ENCODE measurements at places on chromosomes 7 and 10.

DNA sequence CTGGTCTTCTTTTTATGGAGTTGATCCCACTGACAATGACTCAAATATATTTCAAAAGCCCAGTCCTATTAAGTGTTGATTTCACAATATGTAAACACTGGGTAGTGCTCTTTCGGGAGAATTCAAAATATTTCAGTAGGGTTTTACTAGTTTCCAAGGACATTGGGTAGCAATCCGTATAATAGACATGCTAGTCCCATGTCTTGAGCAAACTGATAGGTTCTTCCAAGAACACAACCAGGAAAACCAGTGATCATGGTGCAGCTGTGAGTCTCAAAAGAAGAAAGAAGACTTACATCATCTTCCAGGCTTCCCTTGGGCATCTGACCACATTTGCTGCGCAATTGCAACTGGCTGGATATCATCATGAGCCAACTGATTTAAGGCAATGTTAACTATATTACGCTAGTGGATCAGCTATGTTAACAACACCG, 59.3 kb upstream of the APBB1IP start:
- DNase-seq, result no peak

GRCh38 chr7:45882465-45882810, 5.8 kb upstream of the IGFBP1 start:
- no peak for DNase-seq

- DNase-seq, result no peak
Measured at GRCh38 chr10:3891396-3891795, 106.4 kb upstream of the KLF6 start.

DNA sequence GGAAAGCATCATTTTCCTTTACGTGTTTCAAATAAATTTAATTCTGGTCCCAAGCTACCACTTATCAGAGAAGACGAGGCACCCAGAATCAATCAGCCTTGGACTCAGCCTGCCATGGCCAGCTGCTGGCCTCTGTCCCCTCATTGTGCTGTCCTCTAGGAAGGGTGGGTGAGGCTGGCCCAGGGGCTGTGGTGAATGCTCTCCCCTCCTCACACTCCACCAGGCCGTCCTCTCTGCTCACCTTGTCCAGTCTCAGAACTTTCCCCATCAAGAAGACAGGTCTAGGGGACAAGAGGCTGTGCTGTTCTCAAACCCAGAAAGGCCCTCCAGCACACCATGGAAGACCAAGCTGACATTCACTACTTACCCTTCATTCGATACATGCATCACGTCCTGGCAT, 36.4 kb downstream of the CXCL12 start:
- no peak for DNase-seq

- DNase-seq, result peak; percentile 82
Measured at GRCh38 chr7:141362580-141363435, 188.4 kb upstream of the AGK start.

DNA sequence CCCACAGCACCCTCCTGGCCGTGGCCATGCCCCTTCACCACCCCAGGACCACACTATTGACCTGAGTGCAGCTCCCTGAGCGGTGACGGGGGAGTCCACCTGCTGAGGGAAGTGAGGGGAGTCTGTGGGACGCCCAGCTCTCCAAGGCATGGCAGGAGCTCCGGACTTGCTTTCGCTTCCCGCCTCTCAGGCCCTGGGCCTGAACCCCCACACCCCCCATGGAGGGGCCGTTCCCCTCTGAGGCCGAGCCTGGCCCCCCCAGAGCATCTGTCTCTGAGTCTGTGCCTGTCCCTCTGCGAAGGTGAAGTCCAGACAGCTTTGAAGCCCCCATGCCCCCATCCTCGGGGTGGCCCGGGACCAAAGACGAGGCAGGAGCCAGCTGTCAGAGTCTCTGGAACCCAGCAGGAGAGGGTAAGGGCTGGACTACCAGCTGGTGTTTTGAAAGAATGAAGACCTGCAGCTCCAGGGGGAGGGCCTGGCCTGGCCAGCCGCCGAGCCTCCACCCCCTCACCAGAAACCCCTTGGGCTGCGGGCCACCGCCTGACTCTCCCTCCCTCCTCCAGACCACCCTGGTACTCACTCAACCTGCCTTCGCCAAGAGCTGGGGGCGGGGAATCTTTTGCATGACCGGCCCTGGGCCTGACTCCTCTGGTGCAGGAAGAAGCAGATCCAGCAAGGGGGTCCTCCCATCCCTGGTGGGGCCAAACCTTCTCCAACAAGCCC, 114.0 kb downstream of the PDGFA start:
- DNase-seq, result no peak

GRCh38 chr7:17097668-17098297, 200.7 kb upstream of the AHR start:
- DNase-seq, result no peak

GRCh38 chr7:103437623-103438022, 8.4 kb downstream of the SLC26A5 start:
- no peak for DNase-seq

DNA sequence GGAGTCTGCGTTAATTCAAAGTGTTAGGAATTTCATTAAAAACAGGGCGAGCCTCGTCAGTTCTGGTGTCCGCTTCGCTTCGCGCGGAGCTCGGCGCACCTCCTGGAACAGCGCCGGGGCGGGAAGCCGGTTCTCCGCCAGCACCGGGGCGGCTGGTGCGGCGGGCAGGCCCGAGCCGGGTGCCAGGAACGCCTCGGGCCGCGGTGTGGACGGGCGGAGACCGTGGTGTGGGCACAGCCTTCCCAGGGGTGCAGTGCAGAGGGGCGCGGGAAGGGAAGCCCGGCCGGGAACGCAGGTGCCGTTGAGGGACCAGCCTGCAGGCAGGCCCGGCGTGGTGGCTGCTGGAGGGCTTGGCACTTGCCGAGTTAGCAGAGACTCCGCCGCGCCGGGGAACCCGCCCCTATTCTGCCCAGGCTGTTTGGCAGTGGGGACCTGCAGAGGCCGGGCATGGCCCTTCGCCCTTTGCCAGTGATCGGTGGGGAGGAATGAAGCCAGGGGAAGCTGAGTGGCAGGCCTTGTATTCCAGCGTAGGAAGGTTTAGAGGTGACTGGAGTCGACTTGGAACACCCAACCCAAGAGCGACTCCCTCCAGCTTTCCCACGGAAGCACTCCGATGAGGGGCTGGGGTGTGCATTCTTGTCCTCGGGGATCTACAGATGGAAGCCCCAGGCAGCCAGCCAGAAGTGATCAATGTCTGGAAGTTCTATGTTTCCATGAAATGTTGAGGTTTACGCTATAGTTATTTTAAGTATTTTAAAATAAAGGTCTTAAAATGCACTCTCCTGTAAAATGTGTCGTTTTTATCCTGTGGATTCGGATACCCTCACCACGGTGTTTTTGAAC, 945 bp upstream of the RHEB start:
- DNase-seq, result peak; percentile 41

DNA sequence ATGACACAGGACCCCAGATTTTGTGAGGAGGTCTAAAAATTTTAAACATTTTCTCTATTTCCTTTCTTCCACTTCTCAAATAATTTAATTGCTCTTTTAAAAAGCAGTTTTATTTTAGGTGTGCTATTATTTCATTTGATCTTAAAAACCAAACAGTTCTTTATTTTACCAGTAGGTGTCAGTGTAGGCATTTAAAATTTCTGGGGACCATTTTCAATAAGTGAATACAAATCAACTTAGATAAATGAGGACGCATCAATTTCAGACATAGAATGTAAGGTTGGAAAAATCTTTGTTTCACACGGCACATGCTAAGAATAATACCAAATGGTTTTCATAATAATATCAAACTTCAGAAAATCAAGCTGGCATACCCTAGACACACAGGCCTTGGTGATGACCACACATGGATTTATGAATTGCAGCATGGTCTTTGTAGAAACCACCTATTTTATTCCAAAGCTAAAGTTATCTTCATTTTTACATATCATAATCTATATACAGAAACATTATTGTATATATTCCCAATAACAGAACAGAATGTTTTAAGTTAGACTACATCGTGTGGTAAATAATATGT, 127.6 kb upstream of the SLC26A5 start:
- DNase-seq, result peak; percentile 55

GRCh38 chr10:79397051-79397450, 48.4 kb downstream of the ZCCHC24 start:
- DNase-seq, result no peak

DNA sequence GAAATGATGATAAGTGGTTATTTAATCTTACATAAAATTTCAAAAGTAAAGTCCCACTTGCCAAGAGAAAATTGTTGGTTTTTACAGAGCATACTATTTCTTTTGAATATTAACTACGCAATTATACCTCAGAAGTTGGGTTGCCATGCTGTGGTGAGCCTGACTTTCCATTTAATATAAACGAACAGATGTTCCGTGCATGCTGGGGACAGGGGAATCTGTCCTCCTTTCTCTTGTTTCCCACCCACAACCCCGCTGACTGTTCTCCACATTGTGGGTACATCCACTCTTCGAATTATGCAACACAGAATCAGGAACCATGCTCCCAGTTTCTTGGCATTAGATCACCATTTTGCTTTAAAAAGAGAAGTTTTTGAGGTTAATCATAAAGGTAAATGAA, 29.2 kb upstream of the RTKN2 start:
- no peak for DNase-seq

DNA sequence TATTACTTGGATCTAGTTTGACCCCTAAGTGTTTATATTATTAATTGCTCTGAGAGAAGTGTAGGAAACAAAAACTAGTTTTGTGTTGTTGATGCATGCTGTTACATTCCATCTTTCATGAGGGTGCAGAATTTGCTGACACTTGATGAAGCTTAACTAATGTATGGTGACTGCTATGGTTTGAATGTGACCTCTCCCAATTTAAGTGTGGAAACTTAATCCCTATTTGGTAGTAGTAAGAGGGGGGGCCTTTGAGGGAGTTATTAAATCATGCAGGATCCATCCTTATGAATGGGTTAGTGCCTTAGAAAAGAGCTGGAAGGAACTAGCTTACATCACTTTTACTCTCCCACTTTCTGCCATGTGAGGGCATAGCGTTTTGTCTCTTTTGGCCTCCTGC, 142.5 kb downstream of the PCLO start:
- no peak for DNase-seq

- no peak for DNase-seq
Measured at GRCh38 chr10:7533657-7534479, 123.0 kb upstream of the SFMBT2 start.

- no peak for DNase-seq
Measured at GRCh38 chr7:100022621-100023020, 7.2 kb downstream of the ZKSCAN1 start.

DNA sequence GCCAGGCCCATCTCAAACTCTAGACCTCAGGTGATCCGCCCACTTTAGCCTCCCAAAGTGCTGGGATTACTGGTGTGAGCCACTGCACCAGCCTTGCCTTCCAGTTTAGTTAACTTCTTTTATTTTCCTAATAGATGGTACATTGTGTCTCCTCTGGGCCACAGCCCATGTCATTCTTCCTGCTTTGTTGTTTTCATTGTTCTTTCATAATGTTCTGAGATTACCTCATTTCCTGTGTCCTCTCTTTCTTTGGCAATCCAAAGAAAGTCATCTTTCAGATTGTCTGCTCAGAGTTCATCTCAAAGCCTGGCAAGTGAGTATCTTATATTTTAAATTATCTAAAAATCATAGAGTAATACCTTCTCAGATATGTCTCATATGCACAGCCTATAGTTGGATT, at the start of gene OLAH:
OLAH (plus strand) TSS at position 270 of the 400 bp plus-strand sequence. CDS start 3,346 bp downstream, outside the sequence.
- DNase-seq, result no peak

GRCh38 chr10:4474829-4475228, 351.2 kb upstream of the AKR1E2 start:
- no peak for DNase-seq

DNA sequence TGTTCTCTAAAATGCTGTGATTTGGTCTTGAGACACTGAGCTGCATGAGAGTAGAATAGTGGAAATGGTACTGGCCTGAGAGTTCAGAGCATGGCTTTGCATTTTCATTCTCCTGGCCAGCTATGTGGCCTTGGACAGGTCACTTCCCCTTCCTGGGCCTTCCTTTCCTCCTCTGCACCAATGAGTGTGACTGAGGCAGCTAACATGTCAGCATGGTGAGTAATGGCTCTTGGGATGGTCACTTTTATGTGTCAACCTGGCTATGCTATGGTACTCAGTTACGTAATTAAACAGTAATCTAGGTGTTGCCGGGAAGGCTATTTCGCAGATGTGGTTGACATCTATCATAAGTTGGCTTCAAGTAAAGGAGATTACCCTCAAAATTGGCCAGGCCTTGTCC, 109.3 kb downstream of the RTKN2 start:
- no peak for DNase-seq

DNA sequence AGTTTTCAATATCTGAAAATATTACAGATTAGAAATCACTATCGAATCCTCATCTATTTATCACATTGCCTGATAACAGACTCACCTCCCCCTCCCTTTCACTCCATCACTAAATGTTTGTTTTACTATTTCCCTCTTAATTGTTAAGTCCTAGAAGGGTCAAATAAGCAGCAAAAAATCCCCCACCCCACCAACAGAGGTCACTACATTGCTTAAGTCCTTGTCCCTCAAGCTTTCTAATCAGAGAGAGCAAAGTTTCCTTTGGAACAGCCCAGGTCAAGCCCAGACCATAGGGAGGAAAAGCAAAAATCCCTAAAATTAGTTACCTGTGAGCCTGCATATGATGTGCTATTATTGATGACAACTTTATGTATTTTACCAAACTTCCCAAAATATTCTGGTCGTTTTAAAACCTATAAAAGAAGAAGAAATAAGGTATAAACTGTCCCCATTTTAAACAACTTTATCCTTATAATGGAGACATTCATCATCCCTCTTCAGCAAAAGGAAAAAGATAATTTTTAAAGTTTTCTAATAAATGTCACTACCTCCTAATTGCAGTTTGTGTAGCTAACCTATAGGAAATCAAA, 95.0 kb downstream of the CNOT4 start:
- peak; percentile 76 for DNase-seq

DNA sequence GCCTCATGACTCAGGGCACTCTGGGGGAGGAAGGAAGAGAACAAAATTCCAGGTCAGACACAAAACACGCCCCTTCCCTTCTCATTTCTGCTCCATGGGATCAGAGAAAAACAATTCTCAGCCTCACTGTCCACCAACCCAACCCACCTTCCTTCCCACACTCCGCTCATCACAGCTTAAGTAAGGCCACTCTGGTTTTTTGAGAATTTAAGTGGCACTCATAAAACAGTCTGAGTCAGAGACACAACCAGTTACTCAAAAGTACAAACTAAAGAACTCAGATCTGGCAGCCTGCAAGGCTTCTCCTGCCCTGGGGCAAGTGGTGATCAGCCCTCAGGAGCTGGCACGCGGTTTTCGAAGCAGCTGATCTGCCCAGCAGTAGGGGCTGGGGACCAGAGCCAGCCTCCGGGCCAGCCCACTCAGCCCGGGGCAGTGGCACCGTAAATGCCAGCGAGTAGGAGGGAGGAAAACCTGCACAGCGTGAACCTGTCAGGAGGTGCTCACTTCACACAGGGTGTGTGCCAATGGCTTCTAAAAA, 39.1 kb upstream of the ABLIM1 start:
- DNase-seq, result peak; percentile 74

DNA sequence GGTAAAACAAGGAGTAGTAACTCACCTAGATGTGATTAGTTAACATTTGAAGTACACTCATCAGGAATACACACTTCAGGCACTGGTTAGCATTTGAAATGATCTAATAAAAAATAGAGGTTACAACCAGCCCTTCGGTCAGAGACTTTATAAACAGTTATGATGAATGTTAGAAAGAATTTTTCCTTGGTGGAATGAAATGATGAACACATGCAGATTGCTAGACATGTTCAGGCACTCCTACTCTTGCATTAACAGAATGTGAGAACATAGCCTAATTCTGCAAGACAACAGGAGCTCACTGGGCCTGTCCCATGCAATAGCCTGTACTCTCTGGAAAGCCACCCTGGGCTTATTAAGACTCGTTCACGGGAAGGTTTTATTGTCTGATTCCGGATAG, 47.3 kb upstream of the TECTB start:
- DNase-seq, result no peak

- DNase-seq, result peak; percentile 22
Measured at GRCh38 chr7:22627136-22627535, 99.9 kb upstream of the IL6 start.

GRCh38 chr10:84329196-84329611, 815 bp downstream of the CCSER2 start:
- peak; percentile 68 for DNase-seq
